GM12864 (cell line): ENCODE measurements at places on chromosomes 2 and 18.

DNA sequence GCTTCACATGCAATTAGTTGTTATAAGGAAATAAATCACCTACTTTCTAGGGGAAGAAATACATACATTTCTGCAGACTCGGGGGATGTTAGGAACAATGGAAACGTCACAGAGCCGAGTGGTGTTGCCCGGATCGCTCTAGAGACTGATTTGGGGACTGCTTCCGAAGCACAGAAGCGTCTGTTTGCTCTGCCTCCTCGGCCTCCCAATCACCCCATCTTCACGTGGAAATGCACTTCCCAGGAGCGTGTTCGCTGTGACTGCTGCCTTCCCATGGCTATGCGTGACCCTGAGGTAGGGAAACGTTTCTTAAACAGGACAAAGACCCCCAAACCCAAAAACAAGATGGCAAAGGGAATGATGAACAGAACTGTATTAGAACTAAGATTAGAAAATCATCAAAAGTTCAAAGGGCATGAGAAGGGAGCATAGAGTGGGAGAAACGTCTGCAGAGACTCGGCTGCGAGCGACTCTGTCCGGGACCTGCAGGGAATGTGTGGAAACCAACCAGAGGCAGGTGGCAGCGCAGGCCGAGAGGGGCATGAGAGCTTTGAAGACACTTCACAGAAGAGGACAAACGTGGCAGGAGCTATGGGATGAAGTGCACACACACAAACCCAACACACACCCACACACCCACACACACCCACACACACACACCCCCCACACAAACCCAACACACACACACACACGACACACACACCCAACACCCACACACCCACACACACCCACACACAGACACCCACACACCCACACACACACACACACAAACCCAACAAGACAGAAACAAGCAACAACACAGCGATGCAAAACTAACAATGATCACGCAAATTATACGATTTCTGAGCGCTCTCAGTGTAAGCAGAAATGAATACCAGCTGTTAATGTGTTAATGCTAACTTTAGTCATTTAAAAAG is 41.3 kb downstream of the RTP5 start:
- DNase-seq, result no peak

GRCh38 chr2:173773076-173773475 is 192.1 kb downstream of the SP3 start:
- no peak for DNase-seq

GRCh38 chr2:161102770-161103450 is 57.3 kb upstream of the TANK start:
- DNase-seq, result no peak

DNA sequence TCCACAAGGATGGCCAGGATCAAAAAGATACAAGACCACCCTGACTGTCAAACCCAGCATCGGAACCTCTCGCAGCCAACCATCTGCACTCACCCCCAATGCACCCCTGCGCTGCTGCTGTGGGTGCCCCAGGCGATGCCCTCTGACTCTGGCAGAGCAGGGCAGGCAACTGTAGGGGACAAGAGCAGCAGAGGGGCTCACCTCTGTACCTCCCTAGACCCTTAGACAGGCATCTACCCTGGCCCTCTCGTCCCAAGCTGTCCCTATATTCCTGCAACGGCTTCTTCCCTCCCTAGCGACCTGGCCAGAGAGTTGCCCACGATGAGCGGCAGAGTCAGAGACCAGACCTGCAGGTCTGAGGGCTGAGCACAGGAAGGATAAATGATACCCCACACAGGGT is 128.2 kb downstream of the HDAC4 start:
- DNase-seq, result no peak

- DNase-seq, result no peak
Measured at GRCh38 chr2:96945014-96945413, 41.4 kb downstream of the FAM178B start.

GRCh38 chr2:649426-650342 is 27.5 kb downstream of the TMEM18 start:
- no peak for DNase-seq

GRCh38 chr2:223247136-223247535 is 195.1 kb downstream of the KCNE4 start:
- no peak for DNase-seq

DNA sequence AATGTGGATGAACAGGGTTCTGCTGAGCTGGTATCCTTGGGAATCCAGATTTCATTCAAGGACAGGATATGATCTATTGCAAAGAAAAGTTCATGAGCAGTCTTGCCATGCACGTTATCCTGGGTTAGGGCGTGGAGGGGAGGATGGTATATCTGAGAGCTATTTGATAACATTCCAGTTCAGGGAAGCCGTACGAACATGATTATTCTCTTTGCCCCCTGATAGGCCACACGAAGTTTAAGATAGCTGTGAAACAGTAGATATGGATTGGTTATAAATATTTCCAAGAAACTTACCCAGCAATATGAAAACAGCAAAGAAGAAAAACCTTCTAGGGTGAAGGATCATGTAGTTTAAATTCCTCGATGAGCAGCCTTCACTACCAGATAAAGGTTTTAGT is 171.9 kb downstream of the LTBP1 start:
- no peak for DNase-seq

GRCh38 chr2:234414596-234414995 is 82.3 kb downstream of the ARL4C start:
- no peak for DNase-seq

DNA sequence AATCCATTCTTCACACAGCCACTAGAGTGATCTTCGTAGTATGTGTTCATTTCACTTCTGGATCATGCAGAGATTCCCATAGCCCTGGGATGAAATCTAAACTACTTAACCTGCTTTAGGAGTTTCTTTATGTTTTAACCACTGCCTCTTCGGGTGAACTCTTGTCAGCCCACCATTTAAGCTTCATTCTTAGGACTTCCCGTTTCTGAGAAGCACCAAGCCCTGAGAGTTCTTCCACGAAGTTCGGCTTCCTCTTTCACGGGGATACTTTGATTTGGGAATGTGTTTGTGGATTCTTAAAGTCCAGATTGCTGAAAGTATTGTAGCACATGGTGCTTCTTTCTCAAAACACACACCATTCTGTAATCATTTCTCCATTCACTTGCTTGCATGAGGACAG is 205.0 kb downstream of the UBE2E3 start:
- no peak for DNase-seq

DNA sequence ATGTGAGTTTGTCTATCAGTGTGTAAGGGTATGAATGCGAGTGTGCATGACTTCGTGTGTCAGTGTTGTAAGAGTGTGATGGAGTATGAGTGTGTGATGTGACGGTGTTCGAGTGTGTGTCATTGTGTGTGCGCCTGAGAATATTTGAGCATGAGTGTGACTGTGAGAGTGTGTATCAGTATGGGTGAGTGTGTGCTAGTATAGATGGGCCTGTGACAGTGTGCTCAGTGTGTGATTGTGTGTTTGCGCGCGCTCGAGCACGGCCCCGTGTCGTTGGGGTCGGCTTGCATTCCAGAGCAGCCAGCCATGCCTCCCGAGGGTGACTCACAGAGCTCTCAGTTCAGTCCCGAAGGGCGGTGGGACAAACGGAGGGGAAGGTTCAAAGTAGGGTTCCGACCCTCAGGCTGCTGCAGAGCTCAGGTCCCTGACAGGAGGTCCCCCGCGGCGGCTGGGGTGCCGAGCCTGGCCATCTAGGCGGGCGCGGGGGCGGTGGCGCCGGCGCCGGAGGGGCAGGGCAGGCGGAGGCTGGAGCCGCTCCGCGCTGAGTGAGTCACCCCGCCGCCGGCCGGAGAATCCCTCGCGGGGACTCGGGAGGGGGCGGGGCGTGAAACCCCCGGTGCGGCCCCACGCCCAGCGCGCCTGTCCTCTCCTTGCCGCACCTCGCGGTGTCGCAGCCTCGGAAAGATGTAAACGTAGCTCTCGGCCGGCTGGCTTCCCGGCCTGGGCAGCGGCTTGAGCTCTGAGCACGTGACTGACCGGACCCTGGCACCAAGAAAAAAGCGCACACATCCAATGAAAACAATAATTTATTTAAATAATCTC is 3.8 kb downstream of the DLX2 start:
- DNase-seq, result no peak

- no peak for DNase-seq
Measured at GRCh38 chr2:20444101-20444992, 2.5 kb upstream of the RHOB start.

GRCh38 chr2:127584047-127584446 is 48.6 kb downstream of the MYO7B start:
- no peak for DNase-seq

DNA sequence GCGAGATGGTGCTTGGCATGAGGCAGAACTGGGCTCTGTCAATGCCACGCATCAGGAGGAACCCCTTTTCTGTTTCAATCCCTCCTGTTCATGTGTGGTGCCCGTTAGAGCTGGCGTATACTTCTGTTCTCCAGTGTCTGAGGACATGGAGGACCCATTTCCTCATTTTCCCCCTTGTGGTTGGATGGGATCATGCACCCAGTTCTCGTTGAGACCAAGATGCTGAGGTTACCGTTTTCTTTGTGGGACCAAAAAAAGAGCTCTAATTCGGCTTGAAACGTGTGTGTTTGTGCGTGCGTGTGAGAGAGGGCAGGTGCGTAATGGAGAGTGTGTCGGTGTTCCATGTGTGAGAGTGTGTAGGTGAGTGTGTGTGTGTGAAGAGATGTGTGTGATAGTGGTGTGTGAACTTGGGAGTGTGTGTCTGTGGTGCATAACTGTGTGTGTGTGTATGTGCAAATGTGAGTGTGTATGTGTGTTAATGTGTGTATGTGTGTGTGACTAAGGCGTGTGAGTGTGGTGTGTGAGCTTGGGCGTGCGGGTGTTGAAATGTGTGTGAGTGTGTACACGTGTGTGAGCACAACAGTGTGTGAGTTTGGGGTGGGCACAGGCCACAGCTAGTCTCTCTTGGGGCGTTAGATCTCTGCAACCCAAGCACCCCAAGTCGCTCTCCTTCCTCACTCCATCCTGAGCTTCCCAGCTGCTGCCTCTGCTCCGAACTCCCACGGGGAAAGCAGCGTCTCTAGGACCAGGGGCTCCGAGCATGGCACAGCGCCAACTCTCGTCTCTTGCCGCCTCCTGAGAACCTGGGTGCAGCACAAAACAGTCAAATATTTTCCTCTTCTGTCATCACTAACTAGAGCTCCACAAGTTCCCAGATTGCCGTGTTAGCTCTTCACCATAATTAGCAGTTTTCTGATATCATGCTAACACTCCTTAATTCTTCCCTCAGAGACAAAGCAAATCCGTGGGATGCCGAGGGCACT is 75.8 kb downstream of the LONRF2 start:
- DNase-seq, result no peak

- DNase-seq, result no peak
Measured at GRCh38 chr18:10094655-10095054, 180.8 kb downstream of the VAPA start.

GRCh38 chr2:181250691-181251090 is 206.5 kb upstream of the ITGA4 start:
- DNase-seq, result no peak

DNA sequence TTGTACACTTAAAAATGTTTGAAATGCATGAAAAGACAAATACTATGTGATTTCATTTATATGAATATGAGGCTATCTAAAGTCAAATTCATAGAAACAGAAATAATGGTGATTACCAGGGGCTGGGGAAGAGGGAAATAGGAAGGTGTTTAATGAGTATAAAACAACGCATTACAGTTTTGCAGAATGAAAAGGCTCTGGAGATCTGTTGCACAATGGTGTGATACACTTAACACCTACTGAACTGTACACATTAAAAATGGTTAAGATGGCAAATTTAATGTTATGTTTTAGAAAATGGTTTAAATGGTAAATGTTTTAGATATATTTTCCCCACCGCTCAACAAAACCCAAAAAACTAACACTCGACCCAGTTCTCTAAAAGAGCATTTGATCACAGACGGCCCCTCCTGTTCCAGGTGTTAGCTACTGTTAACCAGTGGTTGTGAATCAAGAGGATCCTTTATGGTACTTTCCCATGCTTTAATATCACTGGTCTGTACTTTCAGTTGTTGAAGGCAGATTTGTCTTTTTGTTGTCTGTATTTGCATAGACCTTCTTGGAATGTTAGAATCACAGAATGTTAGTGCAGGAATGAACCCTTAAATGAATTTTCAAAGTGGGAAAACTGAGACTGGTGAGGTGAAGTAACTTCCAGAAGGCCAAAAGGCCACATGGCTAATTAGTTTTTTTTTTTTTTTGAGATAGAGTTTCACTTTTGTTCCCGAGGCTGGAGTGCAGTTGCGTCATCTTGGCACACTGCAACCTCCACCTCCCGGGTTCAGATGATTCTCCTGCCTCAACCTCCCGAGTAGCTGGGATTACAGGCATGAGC is 10.2 kb downstream of the RAB10 start:
- no peak for DNase-seq

- DNase-seq, result no peak
Measured at GRCh38 chr18:49613141-49613640, 51.3 kb downstream of the LIPG start.

- no peak for DNase-seq
Measured at GRCh38 chr2:85215448-85216401, 82.5 kb downstream of the TCF7L1 start.

DNA sequence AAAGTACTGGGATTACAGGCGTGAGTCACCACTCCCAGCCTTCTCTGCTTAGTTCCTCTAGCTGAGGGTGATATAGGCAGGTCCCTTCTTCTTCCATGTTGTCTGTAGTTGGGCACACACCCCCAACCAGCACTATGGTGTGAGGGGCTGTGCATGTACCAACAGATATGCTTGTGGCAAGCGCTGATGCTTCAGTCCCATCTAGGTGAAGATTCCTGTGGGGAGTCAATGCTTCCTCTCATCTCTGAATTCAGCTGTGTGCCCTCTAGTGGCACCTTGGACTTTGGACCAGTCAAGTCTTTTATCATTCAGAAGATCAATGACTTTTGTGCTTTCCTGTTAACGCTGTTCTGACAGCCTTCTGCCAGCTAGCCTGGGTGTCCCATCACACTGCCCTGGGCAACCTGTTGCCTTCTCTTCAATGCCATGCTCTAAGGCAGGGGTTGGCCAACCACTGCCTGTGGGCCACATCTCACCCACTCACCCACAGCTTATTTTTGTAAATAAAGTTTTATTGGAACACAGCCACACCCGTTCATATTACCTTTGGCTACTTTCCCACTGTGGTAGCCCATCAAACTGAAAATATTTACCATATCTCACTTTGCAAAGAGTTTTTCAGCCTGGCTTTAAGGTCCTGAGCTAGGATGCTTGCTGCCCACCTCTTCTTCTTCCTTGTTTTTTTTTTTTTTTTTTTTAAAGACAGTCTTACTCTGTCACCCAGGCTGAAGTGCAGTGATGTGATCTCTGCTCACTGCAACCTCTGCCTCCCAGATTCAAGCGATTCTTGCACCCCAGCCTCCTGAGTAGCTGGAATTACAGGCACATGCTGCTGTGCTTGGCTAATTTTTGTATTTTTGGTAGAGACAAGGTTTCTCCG is 51.0 kb downstream of the NPAS2 start:
- DNase-seq, result no peak

DNA sequence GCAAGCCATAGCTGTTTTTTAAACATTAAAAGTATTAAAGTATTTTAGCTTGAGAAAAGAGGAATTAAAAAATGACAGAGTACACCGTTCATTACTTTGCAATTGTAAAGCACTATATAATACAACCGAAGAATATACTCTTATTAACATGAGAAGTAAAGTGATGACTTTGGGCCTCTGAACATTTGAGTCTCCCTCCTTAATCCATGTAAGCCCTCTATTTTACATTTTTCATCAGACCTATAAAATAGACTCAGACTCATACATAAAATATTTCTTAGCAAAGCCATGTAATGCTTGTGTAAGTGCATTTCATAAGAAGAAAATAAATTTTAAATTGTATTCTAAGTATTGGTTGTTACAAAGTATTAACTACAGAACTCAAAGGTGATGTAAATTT is 198.6 kb downstream of the LRP1B start:
- no peak for DNase-seq
